ENCODE measurements at places on chromosomes 13 and 19. TPM values are rescaled to one million over a fixed set of nuclear protein-coding genes. Genes with fewer than 3 reads are reported as not detected.

ATP4B gene
- 0.56 TPM for total RNA-seq

ZNF382 gene
- total RNA-seq = 34.5 TPM

C5AR1 gene
- total RNA-seq = 0.77 TPM

SIAH3 gene
- 0.77 TPM for total RNA-seq

RYR1 gene
- total RNA-seq = 3.8 TPM

KLK6 gene
- 0.30 TPM for total RNA-seq

HSPBP1 gene
- total RNA-seq = 36.3 TPM

All from motor neuron (in vitro differentiated cells).